ENCODE measurements at places on chromosomes 11 and 22.

- no peak for DNase-seq
Measured at GRCh38 chr11:129637983-129638776, 177.5 kb upstream of the TMEM45B start.

DNA sequence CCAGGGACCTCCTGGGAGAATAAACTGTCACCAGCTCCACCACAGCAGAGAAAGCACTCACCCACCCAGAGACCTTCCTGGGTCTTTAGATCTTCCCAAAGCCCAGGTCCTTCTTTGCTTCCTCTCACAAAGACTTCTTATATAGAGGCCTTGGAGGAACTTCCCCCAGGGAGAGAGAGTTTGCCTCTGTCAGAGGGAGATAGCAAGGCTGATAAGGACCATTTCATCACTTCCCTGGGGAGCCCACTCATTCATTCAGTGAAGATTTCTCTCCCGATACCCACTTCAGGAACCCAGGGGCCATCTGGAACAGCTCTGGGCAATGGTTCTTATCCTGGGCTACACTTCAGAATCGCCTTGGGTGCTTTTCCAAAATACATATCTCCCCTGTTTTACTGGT, at the start of gene PRG2:
PRG2 (minus strand) TSS at position 116 of the 400 bp plus-strand sequence. CDS start 706 bp downstream, outside the sequence.
- DNase-seq = no peak

DNA sequence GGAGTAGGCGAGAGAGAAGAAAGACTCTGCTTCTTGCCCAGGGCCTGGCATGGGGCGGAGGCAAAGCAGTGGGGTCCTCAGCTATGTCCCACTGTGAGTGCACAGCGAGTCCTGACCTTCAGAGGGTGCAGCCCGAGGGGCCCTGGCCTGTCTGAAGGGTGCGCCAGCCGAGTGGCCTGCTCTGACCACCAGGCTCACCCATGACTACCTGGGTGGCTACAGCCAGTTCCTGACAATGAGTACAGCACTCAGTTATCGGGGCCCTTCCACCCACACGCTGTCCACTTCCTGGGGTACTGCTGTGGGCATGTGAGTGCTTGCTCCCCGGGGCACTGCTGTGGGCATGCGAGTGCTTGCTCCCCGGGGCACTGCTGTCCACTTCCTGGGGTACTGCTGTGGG, 74.1 kb upstream of the B3GAT1 start:
- no peak for DNase-seq

DNA sequence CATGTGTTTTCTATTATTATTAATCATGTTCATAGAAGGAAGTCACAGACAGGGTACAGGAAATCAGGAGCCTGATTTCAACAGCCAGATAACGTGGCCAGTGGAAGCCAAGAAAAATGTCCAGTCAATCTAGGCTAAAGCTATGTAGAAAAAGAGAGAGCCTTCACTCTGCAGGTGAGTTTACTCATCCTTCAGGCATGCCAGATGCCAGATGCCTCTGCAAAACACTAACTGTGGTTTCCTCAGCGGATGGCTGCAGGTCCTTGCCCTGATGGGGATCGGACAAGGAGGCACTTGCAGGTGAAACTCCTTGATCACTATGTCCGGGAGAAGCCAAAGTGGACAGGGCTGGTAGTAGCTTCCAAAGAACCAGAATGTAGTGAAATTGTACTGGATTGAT, 962.3 kb upstream of the RAG2 start:
- DNase-seq = no peak

Data from SHP77 treated with DMSO at 0.1 percent for 48 hours (cell line).